ENCODE measurements at places on chromosomes 3 and 15. TPM values are rescaled to one million over a fixed set of nuclear protein-coding genes. Genes with fewer than 3 reads are reported as not detected.

Gene IL16
- 3.9 TPM for total RNA-seq

Gene GCSAM
- not detected for total RNA-seq

Gene SLC28A1
- total RNA-seq, result not detected

Gene CDHR4
- not detected for total RNA-seq

Gene MKRN3
- not detected for total RNA-seq

Gene OXSM
- 17.2 TPM for total RNA-seq

Gene LRRIQ4
- total RNA-seq, result 0.43 TPM

Gene PRICKLE2
- 22.2 TPM for total RNA-seq

Gene GHRL
- not detected for total RNA-seq

Gene FEZF2
- total RNA-seq, result not detected

- no peak within 1 kb of the TSS for H3K27ac ChIP-seq
- no peaks in the 10 kb centered on the region for H3K27me3 ChIP-seq
- peaks cover 4% of the 10 kb centered on the region for H3K4me1 ChIP-seq
- DNase-seq, result no peak
- H3K36me3 ChIP-seq, result no peaks in the 10 kb centered on the region
Observed at GRCh38 chr15:26970712-26971210, at the start of gene GABRG3. GABRG3 (plus strand) TSS chr15:26971181.

DNA sequence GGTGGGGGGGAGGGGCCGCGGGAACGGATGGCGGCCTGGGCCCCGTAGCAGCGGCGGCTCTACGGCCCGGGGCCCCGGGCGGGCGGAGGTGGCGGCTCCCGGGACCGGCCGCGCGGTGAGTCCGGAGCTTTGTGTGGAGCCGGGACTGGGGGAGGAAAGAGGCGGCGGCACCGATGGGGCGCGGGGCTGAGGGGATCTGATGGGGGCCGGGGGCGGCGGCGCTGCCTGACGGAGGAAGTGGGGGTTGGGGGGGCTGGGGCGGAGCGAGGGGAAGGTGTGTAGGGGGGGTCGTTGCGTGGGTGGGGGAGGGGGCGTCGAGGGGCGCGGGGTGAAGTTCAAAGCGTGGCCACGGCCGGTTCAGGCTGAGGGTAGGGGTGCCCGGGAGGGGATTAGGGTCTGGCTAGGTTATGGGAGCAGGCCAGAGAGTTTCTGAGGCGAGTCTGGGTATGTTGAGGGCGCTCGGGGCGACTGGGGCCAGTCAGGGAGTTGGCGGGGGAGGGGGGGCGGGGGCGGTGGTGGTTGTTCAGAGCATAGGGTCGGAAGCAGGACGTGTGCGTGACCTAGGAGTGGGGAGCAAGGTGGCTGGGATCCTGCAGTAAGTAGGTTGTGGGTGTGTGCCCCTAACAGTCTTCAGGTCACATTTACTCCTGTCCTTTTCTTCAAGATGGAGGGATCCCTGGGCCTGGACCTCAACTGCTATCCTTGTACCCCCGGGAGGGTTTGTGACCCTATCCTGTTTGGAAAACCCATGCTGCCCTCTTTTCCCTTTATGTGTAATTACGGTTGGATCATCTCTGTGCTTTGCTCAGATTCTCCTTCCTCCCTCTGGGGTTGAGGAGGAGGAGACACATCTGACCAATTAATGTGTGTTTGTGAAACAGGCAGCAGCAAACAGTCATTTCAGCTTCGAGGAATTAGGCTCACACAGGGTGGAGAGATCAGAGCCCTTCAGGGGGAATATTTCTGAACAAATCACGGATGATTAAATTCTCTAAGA is 644 bp downstream of the ZNF609 start:
- peaks cover 41% of the 10 kb centered on the region for H3K4me1 ChIP-seq
- peaks cover 2% of the 10 kb centered on the region for H3K36me3 ChIP-seq
- peak overlapping the region; percentile 90 for H3K27ac ChIP-seq
- H3K4me3 ChIP-seq, result peak overlapping the region; percentile 84
- no peak for DNase-seq
- H3K27me3 ChIP-seq, result no peaks in the 10 kb centered on the region

GRCh38 chr3:166187237-166187636 is 350.0 kb upstream of the BCHE start:
- H3K4me1 ChIP-seq, result no peaks in the 10 kb centered on the region
- H3K36me3 ChIP-seq, result no peaks in the 10 kb centered on the region
- DNase-seq, result no peak
- no peak overlapping the region for H3K27ac ChIP-seq
- no peaks in the 10 kb centered on the region for H3K27me3 ChIP-seq

DNA sequence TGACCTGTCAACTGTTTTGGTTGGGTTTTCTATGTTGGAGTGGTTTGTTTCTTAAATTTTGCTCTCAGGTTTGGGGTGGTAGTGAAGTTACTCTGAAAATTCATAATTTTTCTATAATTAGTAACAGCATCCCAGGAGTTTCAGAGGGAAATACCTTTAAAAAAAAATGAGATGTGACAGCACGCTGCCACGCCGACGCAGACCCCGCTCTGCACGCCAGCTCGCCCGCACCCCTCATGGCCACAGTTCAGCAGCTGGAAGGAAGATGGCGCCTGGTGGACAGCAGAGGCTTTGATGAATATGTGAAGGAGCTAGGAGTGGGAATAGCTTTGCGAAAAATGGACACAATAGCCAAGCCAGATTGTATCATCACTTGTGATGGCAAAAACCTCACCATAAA is 34.6 kb downstream of the AKAP13 start:
- H3K27ac ChIP-seq, result peak overlapping the region; percentile 9
- H3K27me3 ChIP-seq, result no peaks in the 10 kb centered on the region
- DNase-seq, result no peak
- no peaks in the 10 kb centered on the region for H3K36me3 ChIP-seq

DNA sequence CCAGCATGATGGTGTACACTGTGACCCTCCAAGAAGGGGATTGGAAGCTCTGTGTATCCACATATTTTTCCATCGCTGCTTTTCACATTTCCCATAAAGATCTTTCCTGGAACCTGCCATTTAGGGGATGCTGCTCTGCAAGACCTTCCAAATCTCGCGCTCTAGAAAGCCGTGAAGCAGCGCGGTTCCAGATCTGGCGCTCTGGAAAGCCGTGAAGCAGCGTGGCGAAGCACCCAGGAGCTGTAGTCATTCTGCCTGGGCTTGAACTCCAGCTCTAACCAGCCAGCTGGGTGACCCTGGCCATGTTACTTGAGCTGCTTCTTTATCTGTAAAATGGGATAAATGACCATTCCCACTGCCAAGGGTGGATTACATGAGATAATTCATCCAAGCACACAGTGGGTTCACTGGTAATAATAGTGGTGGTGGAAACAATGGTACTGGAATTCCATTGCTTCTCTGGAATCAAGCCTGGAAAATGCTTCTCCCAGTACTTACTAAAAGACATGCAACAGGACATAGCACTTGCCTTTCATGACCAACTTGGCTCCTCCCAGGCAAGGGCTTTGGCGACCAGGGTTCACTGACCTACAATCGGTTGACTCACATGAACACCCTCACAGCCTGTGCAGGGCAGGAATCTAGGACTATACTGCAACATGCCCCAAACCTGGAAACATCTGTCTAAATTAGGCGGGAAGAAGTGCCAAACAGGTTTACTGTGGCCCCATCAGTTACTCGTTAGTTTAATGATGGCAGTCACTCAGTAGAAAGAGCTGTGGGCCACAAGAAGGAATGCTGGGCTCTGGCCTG is 70.7 kb downstream of the XXYLT1 start:
- H3K27me3 ChIP-seq, result no peaks in the 10 kb centered on the region
- H3K36me3 ChIP-seq, result no peaks in the 10 kb centered on the region
- DNase-seq, result peak; percentile 26
- no peaks in the 10 kb centered on the region for H3K4me1 ChIP-seq

- H3K4me1 ChIP-seq, result peaks cover 63% of the 10 kb centered on the region
- H3K36me3 ChIP-seq, result peaks cover 72% of the 10 kb centered on the region
- H3K27ac ChIP-seq, result no peak overlapping the region
- no peaks in the 10 kb centered on the region for H3K27me3 ChIP-seq
- no peak for DNase-seq
- no peak overlapping the region for H3K4me3 ChIP-seq
Observed at GRCh38 chr15:65057549-65057940, 10.2 kb downstream of the RASL12 start.

DNA sequence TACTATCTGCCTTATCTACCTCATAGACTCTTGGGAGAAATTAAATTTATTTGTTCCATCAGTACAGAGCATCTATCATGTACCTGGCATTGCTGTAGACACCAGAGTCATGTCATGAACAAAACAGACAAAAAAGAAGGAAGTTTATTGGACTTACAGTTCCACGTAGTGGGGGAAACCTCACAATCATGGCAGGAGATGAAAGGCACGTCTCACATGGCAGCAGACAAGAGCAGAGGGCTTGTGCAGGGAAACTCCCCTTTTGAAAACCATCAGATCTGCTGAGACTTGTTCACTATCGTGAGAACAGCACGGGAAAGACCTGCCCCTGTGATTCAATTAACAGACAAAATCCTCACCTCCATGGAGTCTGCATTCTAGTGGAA is 25.6 kb upstream of the ACAP2 start:
- no peaks in the 10 kb centered on the region for H3K36me3 ChIP-seq
- H3K27me3 ChIP-seq, result no peaks in the 10 kb centered on the region
- DNase-seq, result no peak
- no peaks in the 10 kb centered on the region for H3K4me1 ChIP-seq
- no peak overlapping the region for H3K4me3 ChIP-seq

DNA sequence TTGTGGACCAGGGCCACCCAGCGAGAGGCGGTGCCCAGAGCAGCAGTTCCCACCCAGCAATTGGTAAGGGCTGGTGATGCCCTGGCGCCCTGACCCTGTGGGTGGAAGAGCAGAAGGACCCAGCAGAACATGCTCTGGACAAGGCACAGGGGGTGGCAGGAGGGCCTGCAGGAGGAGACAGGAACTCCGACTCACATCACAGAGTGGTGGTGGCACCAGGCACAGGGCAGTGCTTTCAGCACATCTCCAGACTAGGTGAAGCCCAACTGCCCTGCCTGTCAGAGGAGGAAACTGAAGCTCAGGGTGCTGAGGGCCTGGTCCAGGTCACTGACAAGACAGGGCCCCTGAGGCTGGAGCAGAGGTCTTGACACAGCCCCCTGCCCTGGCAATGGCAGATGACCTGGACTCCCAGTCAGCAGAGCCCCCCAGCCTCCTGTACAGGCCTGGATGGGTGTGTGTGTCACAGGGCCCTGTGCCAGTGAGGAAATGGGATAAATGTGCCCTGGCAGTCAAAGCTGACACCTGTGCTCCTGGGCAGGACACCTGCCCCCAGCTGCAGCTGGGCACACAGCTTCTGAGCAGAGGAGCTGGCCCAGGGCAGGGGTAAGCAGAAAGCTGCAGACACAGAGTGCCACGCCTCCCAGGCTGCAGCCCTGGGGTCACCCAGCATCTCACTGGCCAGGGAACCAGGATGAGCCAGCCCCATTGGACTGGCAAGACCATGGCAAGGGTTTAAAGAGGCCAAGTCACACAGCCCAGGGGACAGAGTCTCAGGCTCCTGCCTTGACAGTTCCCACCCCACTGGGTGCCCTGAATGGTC is 11.4 kb downstream of the KLF15 start:
- DNase-seq, result peak; percentile 56
- H3K36me3 ChIP-seq, result peaks cover 47% of the 10 kb centered on the region
- no peak overlapping the region for H3K4me3 ChIP-seq

GRCh38 chr15:23566071-23566554 is 639 bp downstream of the MKRN3 start:
- no peaks in the 10 kb centered on the region for H3K36me3 ChIP-seq
- no peak for DNase-seq
- H3K27me3 ChIP-seq, result no peaks in the 10 kb centered on the region
- no peak overlapping the region for H3K27ac ChIP-seq
- no peaks in the 10 kb centered on the region for H3K4me1 ChIP-seq
- H3K4me3 ChIP-seq, result no peak overlapping the region

DNA sequence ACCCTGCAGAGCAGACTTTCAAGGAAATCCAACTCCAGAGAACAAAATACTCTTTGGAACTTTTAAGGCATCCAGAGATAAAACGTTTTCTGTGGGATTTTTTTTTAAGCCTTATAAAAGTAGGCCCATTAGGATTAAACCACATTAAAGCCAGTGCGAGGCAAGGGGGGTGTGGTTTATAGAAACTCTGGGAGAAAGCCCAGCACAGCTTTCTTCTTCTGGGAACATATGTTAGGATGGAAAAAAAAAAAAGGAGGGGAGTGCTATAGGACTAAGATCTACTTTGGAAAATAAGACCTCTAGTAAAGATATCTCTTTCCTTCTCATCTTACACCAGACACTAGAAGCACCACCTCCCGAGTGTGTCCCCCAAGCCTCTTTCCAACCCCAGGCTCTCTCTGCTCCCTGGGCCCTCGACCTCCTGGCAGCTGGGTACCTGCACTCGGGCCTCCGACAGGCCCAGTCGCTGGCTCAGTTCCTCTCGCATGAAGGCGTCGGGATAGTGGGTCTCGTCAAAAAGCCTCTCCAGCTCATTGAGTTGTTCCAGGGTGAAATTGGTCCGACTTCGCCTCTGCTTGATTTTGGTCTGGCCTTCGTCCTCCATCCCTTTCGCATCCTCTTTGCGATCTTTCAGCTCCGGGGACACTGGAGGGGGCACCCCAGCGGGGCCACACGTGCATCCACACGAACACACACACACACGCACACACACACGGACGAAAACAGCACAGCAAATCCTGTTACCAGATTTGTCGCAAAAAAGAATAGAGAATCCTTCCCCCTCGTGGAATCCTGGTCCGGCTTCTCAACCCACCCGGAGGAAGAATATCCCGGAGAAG is 3.8 kb downstream of the SHOX2 start:
- peaks cover 54% of the 10 kb centered on the region for H3K4me1 ChIP-seq
- DNase-seq, result no peak
- H3K4me3 ChIP-seq, result no peak overlapping the region

DNA sequence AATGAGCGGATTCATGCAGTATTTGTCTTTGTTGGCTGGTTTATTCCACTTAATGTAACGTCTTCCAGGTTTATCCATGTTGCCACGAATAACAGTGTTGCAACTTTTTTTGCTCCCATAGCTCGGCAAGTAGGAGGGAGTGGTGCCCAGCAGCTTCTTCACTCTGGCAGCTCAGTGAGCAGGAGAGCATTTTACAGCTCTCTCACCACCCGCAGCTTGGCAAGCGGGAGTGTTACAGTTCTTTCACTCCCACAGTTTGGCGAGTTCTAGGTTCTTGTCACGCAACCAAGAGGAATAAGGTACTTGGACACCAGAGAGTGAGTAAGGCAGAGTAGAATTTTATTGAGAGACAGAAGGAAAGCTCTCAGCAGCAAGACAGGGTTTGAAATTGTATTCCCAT is 935.2 kb downstream of the TBL1XR1 start:
- H3K27ac ChIP-seq, result no peak overlapping the region
- H3K36me3 ChIP-seq, result no peaks in the 10 kb centered on the region
- DNase-seq, result no peak
- no peak overlapping the region for H3K4me3 ChIP-seq
- H3K27me3 ChIP-seq, result no peaks in the 10 kb centered on the region
- H3K4me1 ChIP-seq, result no peaks in the 10 kb centered on the region

DNA sequence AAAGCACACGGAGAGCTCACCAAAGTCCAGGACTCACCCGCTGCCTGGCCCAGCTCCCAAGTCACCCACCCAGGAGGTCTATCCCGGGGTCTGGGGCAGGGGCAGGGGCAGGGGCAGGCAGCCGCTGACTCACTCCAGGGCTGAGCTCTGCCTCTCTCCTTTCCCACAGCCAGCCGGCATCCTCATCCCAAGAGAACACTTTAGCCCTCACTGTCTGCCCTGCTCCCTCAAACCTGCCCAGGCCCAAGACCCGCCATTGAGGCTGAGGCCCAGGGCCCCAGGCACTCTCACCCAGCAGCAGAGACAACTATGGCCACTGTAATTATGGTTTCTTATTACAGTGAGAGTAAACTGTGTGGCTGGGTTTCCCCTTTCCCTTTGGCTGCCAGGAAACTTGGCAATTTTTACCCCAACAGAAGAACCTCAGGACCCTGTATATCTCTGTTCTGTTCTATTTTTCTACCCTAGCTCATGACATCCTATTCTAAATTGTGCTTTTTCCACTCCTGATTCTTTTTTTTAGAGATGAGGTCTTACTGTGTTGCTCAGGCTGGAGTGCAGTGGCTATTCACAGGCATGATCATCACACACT is 53.0 kb downstream of the IQSEC1 start:
- H3K36me3 ChIP-seq, result no peaks in the 10 kb centered on the region
- H3K4me3 ChIP-seq, result no peak overlapping the region
- H3K27me3 ChIP-seq, result no peaks in the 10 kb centered on the region
- peak overlapping the region; percentile 65 for H3K27ac ChIP-seq
- no peak for DNase-seq

All from right atrium auricular region (tissue), 2 donors.